CD4-positive, alpha-beta memory T cell (primary cell): ENCODE measurements at places on chromosomes 11 and 22. TPM values are rescaled to one million over a fixed set of nuclear protein-coding genes. Genes with fewer than 3 reads are reported as not detected.

DNA sequence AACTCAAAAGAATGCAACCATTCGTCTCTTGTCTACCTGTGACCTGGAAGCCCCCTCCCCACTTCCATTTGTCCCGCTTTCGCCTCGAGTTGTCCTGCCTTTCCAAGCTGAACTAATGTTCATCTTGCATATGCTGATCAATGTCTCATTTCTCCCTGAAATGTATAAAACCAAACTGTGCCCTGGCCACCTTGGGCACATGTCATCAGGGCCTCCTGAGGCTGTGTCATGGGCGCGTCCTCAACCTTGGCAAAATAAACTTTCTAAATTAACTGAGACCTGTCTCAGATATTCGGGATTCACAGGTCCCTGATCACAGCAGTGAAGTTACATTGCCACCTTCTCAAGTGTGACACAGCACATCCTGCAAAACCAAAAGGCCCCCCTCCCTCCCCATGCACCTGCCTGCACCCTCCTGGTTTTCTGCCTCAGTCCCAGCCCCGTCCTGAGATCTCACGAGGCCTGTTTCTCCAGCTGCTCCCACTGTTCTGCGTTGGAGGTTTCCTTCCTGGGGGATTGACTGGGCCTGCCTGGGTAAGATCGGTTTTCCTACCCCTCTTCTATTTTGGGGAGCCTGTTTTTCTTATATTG lies 1328.7 kb downstream of the TBC1D22A start:
- DNase-seq: no peak

The LGR4 gene
- 1.6 TPM for total RNA-seq

DNA sequence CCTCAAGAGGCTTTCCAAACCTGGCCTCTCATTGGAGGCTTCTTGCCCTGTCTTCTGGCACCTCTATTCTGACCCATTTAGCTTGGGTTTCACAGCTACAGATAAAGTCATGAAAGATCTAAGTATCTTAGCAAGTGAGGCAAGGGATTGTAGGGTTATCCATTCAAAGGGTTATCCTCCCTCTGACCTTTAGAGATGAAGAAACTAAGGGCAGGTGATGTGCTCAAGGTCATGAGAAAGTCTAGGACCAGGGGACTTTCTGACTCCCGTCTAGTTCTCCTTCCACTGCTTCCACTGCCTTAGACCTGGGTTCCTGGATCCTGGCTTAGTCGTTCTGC lies 7.2 kb downstream of the PHOX2A start:
- no peak for DNase-seq

The CLMP gene
- 0.50 TPM for total RNA-seq

GRCh38 chr22:40029189-40029890 lies 34.6 kb downstream of the FAM83F start:
- no peak for DNase-seq

GRCh38 chr11:134667175-134667500 lies 255.1 kb upstream of the B3GAT1 start:
- DNase-seq: no peak

The MS4A2 gene
- not detected for total RNA-seq

The CDHR5 gene
- not detected for total RNA-seq

- peak; percentile 58 for DNase-seq
Observed at GRCh38 chr22:39144101-39144767, 8.2 kb downstream of the CBX7 start.

The KCNK4 gene
- not detected for total RNA-seq

DNA sequence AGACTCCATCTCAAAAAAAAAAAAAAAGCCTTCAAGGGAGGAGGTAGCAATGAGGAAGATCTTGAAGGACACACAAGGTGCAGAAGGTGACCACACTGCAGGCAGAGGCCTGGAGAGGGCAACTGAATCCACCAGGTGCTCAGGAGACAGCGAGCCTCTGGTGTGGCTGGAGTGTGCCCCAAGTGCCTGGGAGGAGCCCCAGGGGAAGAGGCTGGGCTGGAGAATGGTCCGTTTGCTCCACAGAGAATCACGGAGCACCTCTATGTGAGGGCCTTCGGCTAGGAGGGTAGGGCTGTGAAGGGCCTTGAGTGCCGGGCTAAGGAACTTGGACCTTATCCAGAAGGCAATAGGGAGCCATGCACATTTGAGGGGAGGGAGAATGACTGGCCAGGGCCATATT lies 50.3 kb downstream of the ARRB1 start:
- DNase-seq: no peak

The ZNF215 gene
- total RNA-seq: not detected

The TUBGCP6 gene
- total RNA-seq: 132 TPM

DNA sequence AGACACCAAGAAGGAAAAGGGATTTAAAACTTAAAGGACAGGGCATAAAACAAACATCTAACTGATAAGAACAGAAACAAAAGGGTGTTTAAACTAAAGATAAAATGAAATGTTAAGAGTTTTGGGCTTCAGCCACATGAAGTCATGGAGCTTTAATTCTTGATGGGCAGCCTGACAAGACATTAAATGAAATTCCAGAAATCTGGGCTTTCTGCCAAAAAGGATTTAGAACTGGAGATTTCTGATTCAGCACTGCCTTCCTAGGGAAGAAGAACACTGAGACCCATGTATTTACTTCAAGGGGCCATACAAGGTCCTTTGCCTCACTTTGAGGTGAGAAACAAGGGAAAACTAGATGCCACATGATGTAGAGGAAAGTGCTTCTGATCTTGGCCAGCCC lies 355.9 kb upstream of the RAG2 start:
- no peak for DNase-seq

The FREY1 gene
- 4.5 TPM for total RNA-seq

The MS4A14 gene
- not detected for total RNA-seq

The FAM180B gene
- not detected for total RNA-seq

DNA sequence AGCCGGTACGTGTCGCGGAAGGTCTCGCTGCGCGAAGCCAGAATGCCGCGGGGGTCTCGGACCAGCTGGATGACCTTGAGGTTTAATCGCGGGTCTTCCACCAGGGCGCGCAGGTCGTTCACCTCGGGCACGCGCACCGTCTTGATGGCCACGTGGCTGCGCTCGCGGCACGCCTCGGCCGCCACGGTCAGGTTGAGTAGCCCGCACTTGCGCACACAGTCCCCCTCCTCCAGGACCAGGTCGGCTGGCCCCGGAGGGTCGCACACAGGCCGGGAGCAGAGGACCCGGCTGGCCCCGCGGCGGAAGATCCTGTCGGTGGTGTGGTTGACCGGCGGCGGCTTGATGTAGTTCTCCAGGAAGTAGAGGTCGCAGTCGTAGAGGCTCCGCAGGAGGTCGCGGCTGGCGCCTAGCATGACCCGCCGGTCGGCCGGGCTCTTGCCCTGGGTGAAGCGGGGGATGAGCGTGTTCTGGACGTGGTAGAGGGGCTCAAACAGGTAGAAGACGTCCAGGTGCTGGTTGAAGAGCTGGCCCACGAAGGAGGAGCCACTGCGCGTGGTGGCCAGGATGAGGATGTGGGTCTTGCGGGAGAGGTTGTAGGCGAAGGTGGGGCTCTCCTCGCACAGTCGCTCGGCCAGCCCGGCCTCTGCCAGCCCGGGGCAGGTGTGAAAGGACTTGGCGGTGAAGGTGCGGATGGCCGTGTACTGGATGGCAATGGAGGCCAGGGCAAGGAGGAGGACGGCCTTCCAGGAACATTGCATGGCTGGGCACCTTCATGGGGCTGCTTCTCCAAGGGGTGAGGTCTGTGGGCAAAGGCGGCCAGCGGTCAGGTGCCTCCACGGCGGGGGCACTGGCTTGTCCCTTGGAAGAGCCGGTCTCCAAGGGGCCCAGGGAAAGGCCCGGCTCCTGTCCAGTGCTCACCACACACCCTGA lies 15.0 kb downstream of the CHST1 start:
- DNase-seq: no peak

DNA sequence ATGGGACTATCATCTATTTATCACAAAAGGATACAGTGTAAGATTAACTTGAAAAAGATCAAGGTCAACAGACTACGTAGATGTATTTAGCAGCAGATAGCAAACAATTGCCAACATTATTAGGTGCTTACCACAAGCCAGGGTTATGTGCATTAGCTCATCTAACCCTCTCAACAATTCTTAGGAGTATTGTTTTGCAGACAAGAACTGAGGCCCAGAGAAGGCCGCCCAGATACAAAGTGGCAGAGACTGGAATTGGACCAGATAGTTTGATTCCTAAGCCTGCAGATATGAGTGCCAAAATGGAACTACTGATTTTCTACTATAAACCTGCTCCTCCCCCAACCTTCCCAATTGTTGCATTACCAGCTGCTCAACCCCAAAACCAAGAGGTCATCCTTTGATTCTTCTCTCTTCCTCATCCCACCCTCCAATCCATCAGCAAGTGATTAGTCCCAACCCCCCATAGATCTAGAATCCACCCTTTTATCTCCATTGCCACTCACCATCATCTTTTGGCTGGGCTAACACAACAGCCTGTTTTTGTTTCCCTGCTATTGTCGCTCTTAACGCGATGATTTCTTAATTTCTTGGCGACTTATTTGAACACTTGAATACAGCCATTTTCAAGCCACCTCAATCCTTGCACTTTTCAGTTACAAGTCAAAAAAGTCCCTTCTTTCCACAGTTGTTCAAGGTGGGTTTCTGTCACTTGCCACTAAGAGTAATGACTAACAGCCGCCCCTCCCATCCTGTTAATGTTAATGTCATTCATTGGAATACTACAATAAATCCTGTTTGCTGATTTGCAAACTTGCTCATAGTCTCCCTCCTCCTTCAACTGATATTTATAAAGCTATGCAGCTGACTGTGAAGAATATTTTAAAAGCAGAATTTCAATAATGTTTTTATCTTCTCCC lies 2.7 kb downstream of the TMEM123 start:
- no peak for DNase-seq

DNA sequence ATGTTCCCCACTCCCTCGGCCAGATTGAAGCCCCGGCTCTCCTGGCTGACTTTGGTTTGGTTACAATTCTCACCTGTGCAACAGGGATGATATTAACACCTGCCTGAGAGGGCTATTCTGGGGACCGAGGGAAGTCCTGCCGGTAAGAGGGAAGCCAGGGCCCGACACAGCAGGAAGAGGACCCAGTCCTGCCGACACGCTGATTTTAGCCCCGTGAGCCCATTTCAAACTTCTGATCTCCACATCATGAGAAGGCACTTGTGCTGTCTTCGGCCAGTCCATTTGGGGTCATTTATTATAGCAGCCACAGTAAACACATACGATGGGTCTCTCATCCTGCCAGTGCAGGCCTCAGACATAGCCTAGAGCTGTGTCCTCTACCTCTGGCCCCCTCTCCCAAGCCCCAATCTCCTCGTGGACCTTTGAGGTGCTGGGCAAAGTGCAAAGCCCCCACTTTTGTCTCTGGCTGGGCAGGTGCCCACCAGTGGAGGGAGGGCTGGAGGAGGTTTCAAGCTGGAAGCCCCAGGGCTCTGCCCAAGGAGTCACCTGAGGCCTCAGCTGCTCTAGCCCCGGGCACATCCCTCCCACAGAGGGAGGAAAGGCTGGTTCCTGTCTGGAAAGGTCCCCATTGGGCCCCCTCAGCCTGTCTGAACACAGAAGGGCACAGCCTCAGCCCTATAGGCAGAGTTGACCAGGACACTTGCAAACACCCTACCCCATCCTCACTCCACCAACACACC lies 59.1 kb upstream of the FGF3 start:
- no peak for DNase-seq

The HORMAD2 gene
- total RNA-seq: not detected

DNA sequence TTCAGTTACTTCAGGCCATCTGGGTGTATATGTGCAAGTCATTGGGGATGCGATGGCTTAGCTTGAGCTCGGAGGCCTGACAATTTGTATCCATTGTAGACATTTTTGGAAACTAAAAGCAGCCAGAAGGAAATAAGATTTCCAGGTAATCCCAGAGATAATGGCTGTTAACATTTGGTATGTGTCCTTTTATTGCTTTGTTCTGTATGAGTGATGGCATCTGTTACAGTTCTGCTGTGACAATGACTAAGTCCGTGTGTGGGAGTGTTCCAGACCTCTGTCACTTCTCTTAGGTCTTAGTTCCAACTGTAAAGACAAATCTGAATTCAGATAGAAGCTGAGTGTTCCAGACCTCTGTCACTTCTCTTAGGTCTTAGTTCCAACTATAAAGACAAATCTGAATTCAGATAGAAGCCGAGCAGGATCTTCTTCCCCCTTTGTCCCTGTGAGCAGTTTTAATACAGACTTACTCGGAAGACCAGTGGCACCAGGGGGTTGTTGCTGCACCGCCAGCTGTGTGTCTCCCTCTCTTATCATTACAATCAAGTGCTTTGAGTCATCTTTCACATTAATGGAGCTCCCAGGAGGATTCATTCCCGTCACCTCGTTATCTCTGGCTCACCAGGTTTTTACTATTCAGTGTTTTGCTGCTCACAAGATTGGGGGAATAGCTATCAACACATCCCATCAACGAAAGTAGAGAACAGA lies 190.9 kb upstream of the SORL1-AS1 start:
- no peak for DNase-seq

GRCh38 chr11:8038811-8039529 lies 42.0 kb upstream of the TUB start:
- no peak for DNase-seq

The FAT3 gene
- not detected for total RNA-seq

DNA sequence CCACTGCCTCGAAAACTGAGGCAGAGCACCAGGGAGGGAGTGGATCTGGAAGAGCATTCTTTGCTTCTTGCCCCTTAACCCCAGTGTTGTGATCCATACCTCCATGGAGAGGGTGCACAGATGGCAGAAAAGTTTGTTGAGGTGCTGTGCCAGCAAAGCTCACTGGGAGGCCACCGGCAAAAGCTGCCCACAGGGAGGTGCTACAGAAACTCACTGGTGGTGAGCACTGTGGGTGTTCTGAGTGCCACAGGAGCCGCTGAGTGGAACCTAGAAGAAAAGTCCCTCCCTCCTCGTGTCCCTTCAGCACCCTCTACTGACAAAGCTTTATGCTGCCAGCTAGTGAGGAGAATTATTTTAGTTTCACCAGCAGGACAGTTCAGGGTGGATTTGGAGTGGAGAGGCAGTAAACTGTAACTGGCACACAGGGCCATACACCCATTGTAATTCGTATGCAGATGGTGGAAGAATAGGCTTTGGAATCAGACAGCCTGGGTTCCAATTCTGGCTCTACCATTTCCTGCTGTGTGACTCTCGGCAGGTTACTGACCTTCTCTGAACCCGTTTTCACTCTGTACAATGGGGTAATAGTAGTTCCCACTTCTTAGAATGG lies 84.6 kb downstream of the SWAP70 start:
- peak; percentile 55 for DNase-seq

DNA sequence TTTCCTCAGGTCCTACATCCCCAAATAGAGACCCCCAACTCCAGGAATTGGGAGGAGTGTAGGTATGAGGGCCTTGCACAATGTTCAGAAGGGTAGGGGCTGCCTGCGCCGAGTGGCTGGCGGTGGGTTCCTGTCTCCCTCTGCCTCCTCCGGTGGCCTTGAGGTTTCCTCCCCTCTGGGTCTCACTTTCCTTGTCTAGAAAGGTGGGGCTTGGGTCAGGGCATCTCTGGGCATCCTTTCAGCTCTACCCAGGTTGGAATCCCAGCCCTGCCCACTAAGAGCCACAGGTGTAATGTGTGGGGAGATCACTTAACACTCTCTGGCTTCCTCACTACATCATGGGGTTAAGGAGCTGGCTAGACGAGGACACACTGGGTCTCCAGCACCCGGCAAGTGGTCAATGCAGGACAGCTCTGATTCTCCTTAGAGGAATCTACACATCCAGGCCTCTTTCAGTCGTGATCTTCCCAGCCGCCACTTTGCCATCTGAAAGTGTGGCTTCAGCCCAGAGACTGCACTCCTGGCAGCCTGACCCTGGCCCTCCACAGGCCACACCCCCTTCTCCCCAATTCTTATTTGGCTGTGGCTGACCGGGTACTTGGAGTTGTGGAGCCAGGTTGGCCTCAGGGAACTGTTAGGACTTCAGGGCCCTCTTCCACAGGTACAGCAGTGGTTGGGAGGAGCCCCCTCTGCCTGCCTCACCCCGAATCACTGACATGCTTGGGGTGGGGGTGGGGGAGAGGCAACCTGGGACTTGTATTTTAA lies 22.1 kb downstream of the PRDM11 start:
- DNase-seq: no peak

The FXYD6 gene
- not detected for total RNA-seq

The TEX54 gene
- not detected for total RNA-seq
